ENCODE measurements at places on chromosomes 1 and 21.
A peak's percentile ranks its signal among the peaks of the same experiment; 100 is the strongest.

GRCh38 chr1:50979937-50980336 lies 9.9 kb downstream of the CDKN2C start:
- no peak for DNase-seq

DNA sequence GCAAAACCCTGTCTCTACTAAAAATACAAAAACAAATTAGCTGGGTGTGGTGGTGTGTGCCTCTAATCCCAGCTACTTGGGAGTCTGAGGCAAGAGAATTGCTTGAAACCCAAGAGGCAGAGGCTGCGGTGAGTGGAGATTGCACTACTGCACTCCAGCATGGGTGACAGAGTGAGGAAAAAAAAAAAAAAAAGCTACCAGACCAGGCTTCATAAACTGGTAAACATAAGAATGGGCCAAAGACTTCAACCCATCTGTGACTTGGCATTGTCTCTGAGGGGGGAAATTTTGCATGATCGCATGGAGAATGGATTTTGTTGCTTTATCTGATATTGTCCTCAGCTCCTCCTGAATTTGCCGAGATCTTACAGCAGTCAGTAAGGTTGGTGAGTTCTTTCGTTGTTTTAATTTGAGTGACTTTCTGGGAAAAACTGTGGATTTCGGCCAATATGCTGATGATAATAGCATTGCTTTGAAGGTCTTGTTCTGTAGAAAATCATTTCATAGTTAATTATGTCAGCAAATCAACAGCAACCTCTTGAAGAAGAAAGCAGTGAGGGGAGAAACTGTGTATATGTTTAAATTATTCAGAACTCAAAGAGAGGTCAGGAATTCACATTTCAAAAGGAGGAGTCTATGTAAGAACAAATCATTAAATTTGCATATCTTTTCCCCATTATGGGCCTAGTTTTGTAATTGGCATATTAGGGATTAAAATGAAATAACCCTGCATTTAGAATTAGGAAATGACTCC lies 13.1 kb downstream of the FGGY start:
- no peak for DNase-seq

DNA sequence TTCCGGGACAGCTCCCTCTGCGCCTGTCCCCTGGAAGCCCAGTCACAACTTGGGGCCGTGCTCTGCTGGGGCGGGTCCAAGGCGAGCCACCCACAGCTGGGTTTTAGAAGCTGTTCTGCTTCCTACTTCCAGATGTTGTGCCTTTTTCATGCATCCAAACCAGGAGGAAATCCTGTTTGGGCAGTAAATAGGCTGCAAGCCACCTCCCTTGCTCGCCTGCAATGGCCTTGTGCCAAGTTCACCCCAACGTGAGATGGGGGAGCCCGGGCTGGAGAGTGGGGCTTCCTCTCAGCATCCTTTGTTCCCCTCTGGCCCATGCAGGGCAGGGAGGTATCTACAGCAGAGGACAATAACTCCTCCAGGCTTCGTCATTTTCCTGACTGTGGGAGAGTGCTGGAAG lies 73.2 kb downstream of the DMRTB1 start:
- DNase-seq, result no peak

- peak; percentile 12 for DNase-seq
Observed at GRCh38 chr1:2124446-2125198, 70.0 kb downstream of the FAAP20 start.

- no peak for DNase-seq
Observed at GRCh38 chr1:73106931-73107330, 824.6 kb upstream of the NEGR1 start.

DNA sequence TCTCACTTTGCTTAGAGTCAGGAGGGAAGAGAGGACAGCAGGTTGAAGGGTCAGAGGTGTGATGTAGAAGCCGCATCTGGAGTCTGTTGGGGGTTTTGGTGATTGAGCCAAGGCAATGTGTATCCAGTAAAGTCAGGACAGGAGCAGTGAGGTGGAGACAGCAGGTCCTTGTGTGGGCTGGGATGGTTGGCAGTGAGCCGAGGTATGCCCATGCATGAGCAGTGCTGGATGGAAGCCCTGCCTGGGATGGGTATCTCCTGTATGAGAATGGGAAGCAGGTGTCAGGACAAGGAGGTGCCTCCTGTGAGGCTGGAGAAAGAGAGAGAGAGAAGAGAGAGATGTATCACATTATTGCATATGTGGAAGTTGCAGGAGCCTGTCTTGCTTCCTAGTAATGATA lies 90.0 kb downstream of the OBSCN start:
- no peak for DNase-seq

- no peak for DNase-seq
Observed at GRCh38 chr1:182795563-182796228, 6.1 kb downstream of the NPL start.

DNA sequence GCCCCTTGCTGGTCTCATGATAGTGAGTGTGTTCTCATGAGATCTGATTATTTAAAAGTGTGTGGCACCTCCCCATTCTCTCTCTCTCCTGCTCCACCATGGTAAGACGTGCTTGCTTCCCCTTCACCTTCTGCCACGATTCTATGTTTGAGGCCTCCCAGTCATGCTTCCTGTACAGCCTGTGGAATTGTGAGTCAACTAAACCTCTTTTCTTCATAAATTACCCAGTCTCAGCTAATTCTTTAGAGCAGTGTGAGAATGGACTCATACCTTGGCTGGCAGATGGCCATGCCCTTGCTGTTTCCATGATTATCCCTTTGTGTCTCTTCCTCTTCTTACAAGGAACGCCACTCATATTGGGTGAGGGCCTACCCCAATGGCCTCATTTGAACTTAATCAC lies 40.3 kb downstream of the PSMG1 start:
- no peak for DNase-seq

GRCh38 chr1:214289574-214290272 lies 8.8 kb downstream of the SMYD2 start:
- no peak for DNase-seq

DNA sequence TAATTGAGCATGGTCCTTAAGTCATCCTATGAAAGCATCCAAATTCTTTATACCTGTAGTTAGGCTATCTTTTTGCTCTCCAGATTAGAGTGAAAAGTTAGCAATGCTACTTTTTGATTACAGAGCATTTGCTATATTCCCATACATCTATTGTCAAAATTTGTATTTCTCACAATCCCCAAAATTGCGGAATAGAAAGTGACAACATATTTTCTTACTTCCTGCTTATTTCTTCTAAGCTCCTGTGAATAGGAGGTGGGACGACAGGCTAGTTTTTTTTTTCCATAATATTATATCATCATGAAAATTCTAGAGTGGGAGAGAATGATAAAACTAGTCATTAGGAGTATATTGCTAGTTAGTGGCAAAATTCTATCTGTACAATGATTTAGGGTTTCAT lies 264.0 kb upstream of the DPYD start:
- no peak for DNase-seq

DNA sequence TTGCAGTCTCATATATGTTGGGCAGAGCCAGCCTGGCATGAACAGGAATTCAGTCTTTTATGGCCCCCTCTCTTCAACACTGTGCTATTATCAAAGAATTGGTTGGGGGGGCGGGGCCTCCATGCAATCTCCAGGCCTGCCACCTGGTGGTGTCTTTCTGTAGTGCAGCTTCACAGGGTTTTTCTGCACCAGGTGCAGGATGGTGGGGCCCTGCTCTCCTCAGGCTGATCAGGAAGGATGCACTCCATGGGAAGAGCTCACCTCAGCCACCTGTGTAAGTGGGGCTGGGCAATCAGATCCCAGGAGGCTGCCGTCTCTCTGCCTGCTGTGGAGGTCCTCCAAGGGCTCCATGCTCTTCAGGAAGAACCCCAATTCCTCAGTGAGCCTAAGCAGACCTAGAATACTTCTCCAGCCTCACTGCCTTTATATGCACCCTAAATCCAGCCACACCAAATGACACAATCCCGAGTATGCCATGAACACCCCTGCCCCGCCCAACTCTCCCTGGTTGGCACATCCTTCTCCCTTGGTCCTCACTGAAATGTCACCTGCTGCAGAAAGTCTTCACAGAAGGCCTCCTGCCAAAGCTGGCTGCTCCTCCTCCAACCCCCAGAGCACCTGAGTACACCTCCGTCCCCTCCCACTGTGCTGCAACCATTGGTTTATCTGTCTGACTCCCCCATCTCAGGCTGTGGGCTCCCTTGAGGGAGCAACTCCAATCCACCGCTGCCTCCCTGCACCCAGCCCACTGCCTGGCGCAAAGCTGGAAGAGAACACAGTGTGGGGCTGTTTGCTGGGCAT lies 16.5 kb downstream of the STK40 start:
- peak; percentile 88 for DNase-seq

- peak; percentile 57 for DNase-seq
Observed at GRCh38 chr1:111706921-111707320, 32.3 kb downstream of the INKA2 start.

GRCh38 chr1:229572286-229572685 lies 13.8 kb upstream of the ABCB10 start:
- DNase-seq, result no peak

- DNase-seq, result no peak
Observed at GRCh38 chr1:164660775-164661174, 101.8 kb downstream of the PBX1 start.

DNA sequence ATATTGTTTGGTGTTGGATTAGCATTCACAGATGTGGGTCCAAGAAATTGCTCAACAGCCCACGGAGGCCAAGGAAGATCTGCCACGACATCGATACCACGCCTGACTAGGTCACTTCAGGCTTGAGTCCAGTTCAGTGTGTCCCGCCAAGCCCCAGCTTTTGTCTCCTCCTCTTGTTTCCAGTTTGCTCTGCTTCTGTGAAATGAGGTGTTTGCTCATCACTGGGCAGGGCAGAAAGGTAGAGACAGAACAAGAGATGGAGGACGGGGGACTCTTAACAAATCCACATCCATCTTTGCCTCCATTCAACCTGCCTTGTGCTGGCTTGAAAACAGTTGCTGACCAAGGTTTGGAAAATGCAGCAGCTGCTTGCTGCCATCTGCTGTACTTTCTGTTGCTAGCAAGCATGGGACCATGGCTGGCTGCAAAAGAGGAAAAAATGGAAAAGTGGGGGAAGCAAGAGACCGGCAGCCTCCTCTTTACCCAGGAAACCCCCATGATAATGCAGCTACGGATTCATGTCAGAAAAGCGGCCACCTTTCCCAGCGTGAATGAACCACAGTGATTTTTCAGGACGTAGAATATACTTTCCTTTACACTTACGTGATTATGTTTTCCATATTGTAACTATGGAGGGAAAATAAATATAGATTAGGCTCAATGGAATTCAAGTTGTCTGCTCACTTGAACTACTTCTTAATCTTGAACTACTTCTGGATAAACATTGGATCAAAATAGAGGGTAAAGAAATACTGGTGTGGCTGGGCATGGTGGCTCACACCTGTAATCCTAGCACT lies 80.2 kb upstream of the GREM2 start:
- DNase-seq, result peak; percentile 84

- DNase-seq, result no peak
Observed at GRCh38 chr1:72283022-72283306, 625 bp upstream of the NEGR1 start.

- DNase-seq, result no peak
Observed at GRCh38 chr1:178367151-178367550, 129.6 kb downstream of the CLEC20A start.

All from adipocyte (in vitro differentiated cells).